ENCODE measurements at places on chromosomes 12 and 14.

- no peak for DNase-seq
Measured at GRCh38 chr12:94271351-94271750, 123.0 kb downstream of the PLXNC1 start.

DNA sequence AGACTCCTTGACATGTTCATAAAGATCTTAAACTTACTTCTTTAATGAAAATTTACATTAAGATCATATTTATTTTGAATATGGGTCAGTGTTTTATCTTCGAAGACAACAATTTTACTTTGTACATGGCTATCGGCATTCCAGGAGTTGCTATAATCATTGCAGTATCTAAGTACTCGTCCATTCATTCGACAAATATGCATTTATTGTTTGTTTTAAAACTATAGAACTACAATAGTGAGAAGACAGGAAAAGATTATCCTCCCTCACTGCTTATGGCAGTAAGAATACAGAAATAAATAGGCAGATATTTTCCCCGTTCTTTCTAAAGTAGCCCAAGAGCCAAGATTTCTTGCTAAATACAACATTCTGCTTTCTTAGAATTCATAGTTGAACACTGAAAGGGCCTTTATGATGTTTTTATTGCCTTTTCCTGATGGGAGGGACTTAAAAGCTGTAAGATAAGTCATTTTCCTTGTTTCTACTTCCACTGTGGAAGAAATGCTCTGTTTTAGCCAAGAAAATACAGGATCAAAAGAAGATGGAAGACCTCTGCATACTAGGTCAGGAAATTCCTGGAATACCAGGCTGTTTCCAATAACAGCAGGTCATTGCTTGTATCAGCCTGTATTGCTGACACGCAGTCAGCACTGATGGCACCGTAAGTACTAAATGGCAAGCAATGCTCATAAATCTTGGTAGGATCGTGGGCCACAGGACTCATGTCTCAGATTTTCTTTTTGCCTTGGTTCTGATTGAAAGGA lies 521.0 kb upstream of the ATP2B1 start:
- DNase-seq, result no peak

DNA sequence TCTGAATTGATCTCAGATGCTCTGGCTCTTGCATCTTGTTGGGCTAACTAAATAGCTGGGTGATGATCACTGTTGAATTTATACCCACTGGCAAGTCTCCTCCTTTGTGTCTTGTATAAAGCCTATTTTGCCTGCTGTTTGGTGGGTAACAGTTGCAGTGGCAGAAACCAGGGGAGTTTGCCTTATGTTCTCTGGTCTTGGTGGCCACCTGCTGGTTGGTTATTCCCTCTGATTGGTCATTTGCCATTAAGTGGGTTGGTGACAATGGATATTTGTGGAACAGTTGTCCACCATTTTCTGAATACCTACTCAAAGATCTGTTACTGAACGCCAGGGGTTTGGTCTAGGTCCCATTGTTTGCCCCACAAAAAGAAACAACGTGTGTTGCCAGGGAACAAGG lies 52.1 kb downstream of the AVPR1A start:
- DNase-seq, result no peak

DNA sequence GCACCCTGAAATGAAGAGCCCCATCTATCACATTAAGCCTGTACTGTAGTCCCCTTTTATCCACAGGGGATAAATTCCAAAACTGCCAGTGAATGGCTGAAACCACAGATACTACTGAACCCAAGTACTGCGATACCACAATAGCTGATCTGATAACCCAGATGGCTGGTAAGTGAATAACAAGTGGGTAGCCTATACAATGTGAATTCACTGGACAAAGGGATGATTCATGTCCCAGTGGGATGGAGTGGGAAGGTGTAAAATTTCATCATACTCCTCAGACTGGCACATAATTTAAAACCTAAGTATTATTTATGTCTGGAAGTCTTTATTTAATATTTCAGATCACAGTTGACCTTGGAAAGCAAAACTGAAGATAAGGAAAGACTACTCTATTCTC lies 201.3 kb downstream of the GPHN start:
- no peak for DNase-seq

DNA sequence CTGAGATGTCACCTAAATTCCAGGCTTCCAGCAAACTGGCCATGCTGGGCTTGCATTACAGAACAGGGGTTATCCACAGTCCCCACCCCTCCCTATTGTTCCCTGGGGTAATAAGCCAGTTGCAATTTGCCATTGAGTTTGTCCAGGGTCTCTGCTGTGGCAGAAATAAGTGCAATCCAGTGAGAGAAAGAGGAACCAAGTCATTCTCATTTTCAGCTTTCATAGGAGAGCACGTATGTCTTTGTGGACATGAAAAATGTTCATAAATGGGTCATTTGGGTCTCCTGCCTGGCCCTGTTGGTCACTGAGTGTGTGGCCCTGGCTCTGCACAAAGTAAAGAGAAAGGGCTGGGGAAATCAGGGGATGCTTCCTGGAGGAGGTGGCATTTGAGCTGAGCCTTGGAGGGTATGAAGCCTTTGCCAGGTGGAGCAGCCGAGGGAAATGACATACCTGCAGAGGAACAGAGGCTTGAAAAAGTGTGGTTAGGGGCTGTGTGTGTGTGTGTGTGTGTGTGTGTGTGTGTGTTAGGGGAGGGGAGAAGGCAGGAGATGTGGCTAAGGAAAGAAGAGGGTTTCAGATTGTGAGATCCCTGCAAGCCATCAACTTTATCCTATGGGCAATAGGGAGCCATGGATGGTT lies 29.3 kb downstream of the CMKLR1 start:
- no peak for DNase-seq

GRCh38 chr12:67661311-67662021 lies 12.9 kb downstream of the DYRK2 start:
- no peak for DNase-seq
